Astrocyte (in vitro differentiated cells and primary cell): ENCODE measurements at places on chromosomes 2 and 18.

GRCh38 chr2:21220930-21221329 lies 97.2 kb downstream of the TDRD15 start:
- no peak for DNase-seq

DNA sequence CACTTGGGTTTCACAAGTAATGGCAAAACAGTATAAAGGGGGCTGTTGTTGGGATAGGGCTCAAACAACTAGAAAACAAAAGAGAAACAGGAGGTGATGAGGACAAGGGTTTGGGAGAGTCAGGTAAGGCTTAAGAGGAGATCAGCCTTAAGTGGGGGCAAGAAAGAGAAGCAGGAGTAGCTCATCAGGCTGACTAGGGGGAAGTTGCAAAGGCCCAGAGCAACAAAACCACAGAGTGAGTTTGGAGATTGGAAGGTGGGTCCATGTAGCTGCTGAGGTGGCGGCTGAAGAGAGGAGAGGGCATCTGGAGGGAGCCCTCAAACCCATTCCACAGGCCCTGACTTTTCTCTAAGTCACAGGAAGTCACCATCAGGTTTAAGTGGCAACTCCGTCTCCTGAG lies 126.0 kb downstream of the MREG start:
- no peak for DNase-seq

DNA sequence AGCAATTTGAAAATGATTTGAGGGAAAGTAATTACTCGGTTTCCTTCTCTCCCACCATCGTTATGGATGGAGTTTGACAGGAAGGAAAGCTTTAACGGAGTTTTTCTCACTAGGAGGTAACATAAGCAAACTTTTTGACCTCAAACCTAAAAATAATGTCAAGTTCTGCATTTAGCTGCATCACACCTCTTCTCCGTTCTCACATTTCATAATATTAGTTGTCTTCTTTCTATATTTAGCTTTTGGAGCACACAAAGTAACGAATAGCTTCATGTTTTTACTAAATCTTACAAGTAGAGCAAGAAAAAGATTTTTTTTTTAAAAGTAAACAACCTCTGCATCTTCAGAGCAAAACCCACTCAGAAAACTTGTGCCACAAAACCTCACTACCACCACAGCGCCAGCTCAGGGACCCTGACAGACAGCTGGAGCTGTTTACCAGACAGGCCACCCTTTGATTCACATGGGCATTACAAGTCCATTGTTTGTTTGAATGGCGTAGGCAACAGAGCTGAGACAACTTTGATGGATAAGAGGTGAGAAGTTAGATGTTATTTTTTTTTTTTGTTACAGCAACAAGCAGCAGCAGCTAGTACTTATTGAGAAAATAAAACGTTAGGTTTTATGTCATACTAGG lies 21.9 kb upstream of the ICOS start:
- no peak for DNase-seq

GRCh38 chr2:207107551-207107950 lies 58.2 kb downstream of the KLF7 start:
- no peak for DNase-seq

GRCh38 chr2:164737612-164738081 lies 104.0 kb downstream of the COBLL1 start:
- DNase-seq, result peak; percentile 24

- no peak for DNase-seq
These were observed 28.2 kb downstream of the TSPYL6 start for GRCh38 chr2:54227798-54228197.

DNA sequence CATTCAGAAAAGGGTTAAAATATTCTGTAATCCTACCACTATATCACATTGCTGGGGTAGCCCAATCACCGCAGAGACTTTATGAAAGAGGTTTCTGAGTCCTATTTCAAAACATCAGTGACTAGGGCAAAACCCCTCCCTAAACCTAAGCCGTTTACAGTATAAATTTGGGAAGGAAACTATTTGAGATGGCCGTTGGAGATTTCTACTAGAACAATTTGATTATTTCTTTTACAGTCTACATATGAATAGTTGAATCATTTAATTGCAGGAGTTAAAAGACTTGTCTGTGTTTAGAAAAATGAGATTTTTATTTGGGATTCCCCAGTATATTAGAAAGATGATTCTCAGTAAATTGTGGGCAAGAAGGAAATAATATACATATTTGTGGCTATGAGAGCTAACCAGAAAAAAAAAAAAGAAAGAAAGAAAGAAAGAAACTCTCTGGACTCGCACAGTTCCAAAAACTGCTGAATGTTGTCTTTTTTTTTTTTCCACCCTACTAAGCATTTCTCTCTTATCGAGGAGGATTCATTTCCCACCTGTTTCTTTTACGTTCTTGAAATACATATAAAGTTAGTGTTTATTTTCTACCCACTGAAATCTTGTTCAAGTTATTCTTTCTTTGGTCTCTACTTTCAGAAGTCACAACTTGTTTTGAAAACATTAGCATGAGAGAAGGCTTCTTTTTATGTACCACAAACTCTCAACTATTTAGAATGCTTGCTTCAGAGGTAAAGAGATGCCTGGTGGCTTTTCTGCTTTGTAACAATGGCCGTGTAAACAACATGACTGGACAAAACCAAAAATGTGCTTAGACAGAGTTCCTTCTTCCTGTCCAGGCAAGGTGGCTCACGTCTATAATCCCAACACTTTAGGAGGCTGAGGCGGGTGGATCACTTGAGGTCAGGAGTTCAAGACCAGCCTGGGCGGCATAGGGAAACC lies 65.9 kb downstream of the BCL2 start:
- DNase-seq, result peak; percentile 59

DNA sequence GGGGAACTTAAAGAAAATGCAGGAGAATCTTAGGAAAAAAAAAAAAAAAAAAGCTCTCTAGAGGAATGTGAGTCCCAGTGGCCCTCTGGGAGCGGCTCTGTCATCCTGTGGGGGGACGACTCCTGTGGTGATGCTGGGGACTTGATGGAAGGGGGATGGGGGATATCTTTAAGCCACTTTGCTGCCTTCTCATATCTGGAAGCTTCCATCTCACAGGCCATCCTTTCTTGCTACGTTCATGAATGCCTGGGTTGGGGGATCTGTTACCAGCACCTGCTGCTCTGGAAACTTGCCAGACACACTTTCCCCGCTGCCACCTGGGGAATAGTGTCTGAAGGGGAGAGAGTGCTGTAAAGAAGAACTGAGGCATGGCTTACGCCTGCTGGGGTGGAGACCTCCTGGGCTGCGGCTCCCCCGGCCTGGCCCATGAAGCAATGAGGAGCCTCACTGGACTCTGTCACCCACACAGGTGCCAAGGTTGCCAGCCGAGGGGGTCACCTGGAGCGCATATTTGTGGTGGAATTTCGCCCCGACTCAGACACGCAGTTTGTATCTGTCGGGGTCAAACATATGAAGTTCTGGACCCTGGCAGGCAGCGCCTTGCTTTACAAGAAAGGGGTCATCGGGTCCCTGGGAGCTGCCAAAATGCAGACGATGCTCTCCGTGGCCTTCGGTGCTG lies 92.8 kb downstream of the RTN4 start:
- DNase-seq, result no peak

DNA sequence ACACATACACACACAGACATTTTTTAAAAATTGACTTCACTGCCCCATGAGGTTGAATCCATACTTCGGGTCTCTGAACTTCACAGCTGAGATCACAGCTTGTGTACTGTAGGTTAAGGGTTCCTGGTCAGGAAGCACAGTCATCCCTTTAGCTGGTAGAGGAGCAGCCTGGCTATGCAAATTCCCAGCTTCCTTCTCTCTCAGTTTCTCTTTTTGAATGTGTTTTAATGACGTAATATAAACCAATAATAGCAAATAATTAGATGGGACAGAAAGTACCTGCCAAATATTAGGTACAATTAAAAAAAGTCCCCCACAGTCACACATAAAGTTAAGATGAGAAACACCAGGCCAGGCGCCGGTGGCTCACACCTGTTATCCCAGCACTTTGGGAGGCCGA lies 178.7 kb downstream of the ZNF385B start:
- no peak for DNase-seq

DNA sequence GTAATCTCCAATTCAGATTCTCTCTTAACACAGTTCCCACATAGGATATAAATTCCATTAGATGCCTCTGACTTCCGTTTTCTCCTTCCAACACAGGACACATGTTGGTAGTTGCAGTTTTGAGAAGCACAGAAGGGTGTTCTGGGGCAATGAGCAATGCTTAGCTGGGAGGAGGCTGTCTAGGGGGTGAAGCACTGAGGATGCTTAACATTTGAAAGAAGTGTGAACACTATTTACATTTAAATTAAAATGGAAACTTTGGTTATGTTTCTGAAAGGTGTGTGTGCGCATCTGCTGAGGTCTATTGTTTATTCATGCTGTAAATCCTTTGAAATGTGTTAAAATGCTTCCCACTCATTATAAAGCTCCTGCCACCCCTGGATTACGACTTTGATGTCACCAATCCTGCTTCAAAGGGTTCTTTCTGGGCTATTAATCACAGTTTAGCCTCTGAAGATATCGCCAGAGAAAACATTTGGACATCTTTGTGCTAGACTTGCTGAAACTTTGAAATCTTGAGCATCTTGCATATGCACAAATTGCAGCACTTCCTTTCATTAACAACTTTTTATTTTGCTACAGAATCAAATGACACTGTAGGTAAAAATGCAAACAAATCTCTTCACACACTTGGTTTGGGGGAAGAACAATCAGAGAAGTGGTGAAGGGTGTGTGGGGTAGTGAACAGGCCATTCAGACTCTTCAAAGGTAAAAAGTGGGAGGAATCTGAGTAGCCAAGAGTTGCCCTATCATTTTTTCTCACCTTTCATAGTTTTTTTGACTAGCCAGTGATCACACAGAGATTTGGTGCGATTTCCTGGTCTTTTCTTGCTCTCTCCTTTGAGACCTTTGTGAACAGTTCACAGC lies 258.4 kb downstream of the MYO3B start:
- DNase-seq, result no peak

DNA sequence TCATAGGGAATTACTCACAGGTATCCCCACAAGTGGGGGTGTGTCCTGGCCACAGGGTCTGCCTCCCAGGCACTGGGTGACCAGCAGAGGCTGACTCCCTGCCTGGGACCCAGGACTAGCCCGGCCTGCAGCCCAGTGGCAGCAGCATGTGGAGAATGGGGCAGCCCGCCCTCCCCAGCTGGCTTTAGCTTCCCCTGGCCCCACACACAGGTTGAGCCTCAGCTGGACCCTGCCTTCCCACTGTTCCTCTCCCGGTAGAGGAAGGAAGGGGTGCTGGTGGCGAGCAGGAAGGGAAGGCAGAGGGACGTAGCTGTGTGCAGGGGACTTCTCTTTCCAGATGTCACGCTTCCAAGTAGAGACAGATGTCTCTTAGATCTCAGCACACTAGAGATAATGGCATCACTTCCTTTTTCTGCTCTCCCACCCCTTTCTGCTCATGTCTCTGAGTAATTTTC lies 51.4 kb downstream of the EMILIN2 start:
- DNase-seq, result peak; percentile 51

DNA sequence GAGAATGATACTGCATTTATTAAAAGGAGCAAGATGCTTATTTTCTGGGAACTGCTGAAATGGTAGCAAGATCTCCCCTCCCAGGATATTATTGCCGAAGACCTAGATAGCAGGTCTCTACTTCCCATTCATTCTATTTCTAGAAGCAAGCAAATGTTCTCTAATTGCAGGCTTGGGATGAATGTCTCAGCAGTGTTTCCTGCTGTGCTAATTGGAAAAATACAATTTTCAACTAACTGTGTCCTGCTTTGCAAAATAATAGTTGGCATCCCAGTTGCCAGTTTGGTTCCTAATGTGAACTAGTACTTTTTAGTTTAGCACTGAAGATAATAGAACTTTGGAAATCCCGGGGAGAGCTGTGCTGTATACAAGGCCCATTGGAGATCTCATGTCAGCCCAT lies 26.1 kb downstream of the SLC20A1 start:
- no peak for DNase-seq
